Endothelial cell of umbilical vein (primary cell): ENCODE measurements at places on chromosomes 6 and 20. TPM values are rescaled to one million over a fixed set of nuclear protein-coding genes. Genes with fewer than 3 reads are reported as not detected.

The GSTA3 gene
- not detected in 2 replicates for total RNA-seq

DNA sequence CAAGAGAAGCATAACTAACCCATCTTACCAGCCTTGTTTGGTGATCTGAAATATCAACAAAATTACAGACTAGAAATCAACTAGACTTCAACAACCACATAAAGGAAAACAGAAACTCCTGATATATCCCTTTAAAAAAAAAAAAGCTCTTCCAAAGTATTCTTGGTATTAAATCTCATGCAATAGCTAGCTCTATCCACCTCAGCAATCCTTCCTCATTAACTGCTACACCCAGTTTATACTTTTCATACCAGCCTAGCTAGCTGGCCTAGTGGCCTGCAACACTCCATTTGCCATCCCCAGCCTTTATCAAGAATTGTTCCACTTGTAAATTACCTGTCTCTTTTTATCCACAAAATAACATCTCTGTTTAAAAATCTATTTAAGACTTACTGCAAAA, 69.0 kb downstream of the BACH2 start:
- DNase-seq, result no peak

DNA sequence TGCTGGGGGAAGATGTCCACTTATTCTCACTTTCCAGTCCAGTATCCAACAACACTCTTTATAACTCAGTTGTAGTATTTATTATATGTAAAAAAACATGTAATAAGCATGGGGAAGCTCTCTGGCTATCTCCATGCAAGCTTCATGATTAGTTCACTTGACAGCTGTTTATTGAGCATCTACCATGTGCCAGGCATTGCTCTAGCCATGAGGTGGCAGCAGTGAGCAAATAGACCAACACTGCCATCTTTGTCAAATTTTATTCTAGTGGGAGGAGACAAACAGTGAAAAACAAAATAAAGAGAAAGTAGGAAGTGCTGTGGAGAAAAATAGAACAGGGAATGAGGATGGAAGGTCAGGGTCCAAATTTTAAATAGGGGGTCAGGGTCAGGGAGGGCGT, 131.8 kb downstream of the CFAP61 start:
- DNase-seq, result no peak

DNA sequence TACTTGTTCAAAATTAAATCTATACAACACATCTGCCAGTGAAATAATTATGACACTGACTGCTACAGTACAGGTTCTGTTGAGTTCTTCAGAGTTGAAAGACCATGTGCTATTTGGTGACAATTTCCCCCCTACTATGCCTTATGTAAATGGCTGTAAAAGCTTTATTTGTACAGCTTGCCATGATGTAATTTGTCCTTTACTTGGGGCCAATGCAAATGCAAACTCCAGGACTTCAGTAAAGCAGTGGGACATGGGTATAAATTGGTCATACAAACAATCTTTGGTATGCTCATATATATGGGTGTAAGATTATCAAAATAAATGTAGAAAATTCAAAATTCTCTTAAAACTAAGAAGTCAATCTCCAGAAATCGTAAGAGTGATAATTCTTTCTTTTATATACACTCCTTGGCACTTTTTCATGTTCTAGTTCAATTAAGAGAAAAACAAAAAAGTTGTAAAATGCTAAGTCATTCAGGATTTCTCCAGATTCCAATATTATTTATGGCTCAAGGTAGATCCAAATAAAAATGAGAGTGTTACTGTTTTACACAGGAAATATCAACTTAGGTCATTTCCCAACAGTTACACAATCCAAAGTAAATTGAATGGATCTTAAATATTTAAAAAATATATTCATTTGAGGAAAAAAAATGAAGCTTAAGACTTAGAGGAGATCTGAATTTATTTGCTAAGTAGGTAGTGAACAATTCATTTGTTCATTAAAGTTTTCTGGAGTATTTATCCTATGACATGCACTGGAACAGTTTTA, 1310.5 kb upstream of the CITED2 start:
- DNase-seq, result peak; percentile 61
